Activated CD8-positive, alpha-beta memory T cell treated with anti-CD3 and anti-CD28 coated beads for 4 hours (primary cell): ENCODE measurements at places on chromosomes 2 and 18.

DNA sequence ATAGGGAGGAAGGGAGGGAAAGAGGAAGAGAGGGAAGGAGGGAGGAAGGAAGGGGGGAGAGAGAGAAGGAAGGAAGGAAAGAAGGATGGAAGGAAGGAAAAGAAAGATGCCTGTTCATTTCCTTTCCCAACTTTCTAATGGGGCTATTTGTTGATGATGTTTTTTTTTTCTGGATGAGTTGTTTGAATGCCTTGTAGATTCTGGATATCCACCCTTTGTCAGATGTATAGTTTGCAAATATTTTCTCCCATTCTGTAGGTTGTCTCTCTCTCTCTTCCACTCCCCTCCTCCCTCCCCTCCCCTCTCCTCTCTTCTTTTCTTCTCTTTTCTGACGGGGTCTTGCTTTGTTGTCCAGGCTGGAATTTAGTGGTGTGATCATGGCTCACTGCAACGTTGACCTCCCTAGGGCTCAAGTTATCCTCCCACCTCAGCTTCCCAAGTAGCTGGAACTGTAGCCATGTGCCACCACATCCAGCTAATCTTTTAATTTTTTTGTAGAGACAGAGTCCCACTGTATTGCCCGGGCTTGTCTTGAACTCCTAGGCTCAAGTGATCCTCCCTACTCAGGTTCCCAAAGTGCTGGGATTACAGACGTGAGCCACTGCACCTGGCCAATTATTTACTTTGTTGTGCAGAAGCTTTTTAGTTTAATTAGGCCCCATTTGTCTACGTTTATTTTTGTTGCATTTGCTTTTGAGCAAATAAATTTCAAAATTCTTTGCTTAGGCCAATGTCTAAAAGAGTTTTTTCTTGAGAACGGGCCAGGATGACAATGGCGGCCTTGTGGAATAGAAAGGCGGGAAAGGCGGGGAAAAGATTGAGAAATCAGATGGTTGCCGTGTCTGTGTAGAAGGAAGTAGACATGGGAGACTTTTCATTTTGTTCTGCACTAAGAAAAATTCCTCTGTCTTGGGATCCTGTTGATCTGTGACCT is 57.3 kb upstream of the FAM117B start:
- no peak for DNase-seq

- DNase-seq = no peak
Measured at GRCh38 chr2:102803041-102803896, 41.4 kb downstream of the TMEM182 start.

DNA sequence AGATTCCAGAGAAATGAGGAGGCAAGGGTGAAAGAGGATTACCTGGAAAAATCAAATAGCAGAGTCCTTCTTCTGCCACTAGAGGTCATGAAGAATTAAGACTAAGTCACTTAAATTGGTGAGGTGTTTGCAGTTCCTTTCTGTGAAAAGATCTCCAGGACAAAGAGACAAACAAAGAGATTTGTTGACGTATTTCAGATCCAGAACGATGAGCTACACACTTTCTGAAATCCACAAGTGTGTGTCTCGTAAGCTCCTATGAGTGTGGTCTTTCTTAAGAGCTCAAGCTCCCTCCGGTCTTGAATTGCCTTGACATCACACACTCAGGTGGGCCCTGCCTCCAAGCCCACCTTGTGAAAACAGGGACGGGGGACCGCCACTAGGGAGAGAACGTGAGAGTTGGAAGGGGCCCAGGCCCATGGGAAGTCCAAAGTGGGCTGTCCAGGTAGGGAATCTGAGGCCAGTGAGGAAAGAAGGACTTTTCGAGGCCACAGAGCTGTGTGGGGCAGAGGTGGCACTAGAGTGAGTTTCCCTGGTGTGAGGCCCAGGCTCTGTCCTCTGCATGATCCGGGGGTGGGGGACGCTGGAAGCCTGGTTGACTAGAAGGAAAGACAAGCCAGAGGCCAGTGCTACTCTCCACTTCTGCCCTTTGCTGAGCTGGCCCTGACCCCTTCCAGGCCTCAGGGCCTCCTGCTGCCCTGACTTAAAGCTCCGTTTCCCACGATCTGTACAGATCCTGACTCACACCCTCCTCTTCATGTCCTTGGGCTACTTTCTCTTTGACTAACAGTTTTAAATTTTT is 168.1 kb upstream of the NCK2 start:
- DNase-seq = no peak

- DNase-seq = no peak
Measured at GRCh38 chr18:73421010-73421409, 553.2 kb upstream of the NETO1 start.

DNA sequence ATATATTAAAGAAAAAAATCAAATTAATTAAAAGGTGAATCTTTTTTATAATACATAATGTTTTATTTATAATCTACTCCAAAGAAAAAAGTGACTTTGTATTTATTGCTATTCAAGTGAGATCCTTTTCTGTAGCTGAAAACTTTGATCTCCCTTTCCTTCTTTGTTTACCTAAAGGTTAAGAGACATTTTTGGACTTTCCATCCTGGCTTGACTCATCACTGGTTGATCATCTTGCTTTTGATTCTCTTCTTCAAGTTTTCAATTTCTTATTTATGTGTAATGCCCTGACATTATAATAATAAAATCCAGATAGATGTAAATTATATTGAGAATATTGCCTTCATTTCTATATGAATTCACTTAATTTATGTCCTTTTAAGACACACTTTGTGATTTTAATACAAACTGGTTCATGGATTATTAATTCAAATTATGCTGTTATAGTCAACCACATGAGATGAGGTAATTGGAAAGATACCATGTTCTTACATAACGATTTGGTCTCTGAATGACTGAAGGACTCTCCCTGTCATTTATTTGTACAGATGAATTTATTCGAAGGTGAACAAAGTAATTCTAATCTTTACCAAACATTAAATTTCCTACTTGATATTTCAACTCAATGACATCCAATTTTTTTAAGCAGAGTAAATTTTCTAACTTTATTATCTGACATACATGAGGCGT is 184.4 kb downstream of the TGIF1 start:
- no peak for DNase-seq

- no peak for DNase-seq
Measured at GRCh38 chr2:71599646-71600236, 146.4 kb downstream of the DYSF start.

GRCh38 chr2:45156605-45157004 is 147.4 kb upstream of the SIX2 start:
- DNase-seq = no peak

GRCh38 chr2:30208453-30208852 is 22.9 kb upstream of the LBH start:
- DNase-seq = no peak

- no peak for DNase-seq
Measured at GRCh38 chr2:46657042-46657504, 177.7 kb downstream of the TMEM247 start.

- no peak for DNase-seq
Measured at GRCh38 chr18:55550471-55550870, 37.5 kb downstream of the TCF4 start.

- no peak for DNase-seq
Measured at GRCh38 chr18:35983818-35984217, 11.3 kb downstream of the RMP24 start.

- DNase-seq = no peak
Measured at GRCh38 chr2:46377666-46378560, 80.7 kb downstream of the EPAS1 start.

DNA sequence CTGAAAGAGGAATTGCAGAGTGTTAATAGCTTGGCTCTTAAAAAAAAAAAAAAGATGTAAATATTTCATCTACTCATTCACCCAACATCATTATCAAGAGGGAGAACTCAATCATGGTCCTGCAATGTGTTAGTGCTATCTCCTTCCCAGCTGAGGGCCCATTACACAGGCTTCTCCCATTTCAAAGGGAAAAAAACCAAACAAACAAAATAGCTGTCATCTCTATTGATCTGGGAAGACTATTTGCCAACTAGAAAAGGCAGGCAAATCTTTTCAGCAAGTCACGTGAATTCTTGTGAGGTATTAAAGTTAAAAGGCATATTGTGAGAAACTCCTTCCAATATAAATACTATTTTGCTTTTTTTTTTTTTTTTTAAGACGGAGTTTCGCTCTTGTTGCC is 194.3 kb downstream of the MYO1B start:
- DNase-seq = no peak

GRCh38 chr2:159760326-159760725 is 37.7 kb downstream of the CD302 start:
- no peak for DNase-seq

- no peak for DNase-seq
Measured at GRCh38 chr18:9949861-9950260, 36.0 kb downstream of the VAPA start.

- DNase-seq = no peak
Measured at GRCh38 chr18:67402543-67402942, 114.0 kb downstream of the DSEL start.

GRCh38 chr2:238302087-238302486 is 13.7 kb upstream of the PER2 start:
- no peak for DNase-seq

DNA sequence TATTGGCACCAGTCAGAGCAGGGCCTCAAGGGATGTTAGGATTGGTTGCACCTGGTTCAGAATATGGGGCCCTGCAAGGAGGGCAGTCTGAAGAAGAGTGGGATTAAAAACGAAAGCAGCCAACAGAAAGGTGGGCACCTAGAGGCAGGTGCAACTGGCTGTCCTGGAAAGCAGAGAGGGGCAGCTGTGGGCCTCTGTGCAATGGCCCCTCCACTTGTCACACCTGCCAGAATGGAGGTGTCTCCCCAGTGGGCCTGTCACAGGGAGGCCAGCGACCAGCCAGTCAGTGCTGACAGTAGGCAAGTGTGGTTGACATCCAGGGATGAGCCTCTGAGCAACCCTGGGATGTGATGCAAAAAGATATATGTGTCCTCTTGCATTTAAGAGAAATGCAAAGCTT is 37.7 kb downstream of the INPP4A start:
- DNase-seq = no peak

GRCh38 chr2:96164459-96165184 is 19.4 kb upstream of the DUSP2 start:
- no peak for DNase-seq

GRCh38 chr2:207768866-207769596 is 675 bp downstream of the FZD5 start:
- no peak for DNase-seq

GRCh38 chr2:105381101-105381668 is 17.7 kb downstream of the FHL2 start:
- DNase-seq = no peak

GRCh38 chr2:187994464-187995331 is 297.0 kb upstream of the GULP1 start:
- DNase-seq = no peak

DNA sequence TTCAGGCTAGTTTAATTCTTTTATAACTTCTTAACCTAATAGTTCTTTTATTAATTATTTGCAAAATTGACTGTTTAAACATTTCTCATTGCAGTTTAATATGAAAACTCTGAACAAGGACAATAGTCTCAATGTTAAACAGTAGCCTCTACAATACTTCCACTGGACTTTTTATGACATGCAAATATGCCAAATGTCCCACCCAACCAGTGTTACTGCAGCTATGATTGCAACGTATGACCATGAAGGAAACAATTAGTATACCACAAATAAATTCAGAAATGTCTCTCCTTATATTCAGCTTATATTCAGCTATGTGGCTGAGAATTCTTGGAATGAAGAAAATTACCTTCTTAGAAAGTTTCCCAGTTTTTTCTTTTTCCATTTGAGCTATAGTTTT is 688.6 kb downstream of the DCC start:
- no peak for DNase-seq

DNA sequence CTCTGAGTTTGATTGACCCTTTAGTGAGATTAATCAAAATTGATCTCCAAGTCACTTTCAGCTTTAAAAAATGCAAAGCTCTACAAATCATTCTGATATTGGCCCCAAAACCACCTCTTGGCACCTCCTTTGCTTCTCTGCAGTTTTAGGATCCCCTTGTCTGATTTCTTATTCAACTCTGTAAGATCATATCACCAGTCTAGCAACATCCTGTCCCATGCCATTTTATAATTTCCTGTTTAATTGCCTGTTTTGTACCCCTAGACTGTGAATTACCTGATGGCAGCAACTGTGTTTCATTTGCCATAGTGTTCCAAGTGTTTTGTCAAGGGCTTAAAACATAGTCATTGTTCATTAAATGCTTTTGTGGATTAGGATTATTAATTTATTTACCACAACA is 406.3 kb upstream of the TRIB2 start:
- DNase-seq = no peak

DNA sequence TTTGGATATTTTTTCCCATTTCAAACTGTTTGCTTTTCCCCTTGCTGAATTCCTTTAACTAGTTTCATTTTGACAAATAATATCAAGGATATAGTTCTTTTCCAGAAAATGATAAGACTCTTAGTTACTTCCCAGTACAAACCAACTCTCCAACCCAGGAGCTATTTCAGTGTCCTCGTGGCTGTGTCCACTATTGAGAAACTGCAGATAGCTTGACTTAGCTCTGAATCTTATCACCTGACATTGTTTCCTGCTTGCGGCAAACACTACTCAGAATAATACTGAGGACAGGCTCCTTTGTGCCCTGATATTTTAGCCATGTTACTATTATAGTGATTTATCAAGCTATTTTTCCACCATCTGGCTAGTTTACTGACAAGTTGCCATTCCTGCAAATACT is 74.6 kb downstream of the KLF7 start:
- no peak for DNase-seq

GRCh38 chr18:27860701-27861107 is 316.2 kb downstream of the CDH2 start:
- no peak for DNase-seq

DNA sequence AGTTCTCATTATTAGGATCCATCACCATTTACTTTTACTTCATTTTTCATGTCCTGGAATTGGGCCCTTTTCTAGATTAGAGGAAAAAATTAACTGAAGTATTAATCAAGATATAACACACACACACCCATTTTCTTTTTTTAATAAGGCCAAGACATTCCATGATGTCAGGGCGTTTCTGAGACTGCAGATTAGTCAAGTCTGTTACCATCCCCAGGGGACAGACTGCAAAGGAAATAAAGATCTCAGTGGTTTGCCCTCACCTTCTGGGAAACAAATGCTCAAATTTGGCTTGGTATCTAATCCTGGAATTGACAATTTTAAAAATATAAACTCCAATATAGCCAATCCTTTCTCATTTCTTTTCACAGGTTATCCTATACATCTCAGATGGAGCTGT is 27.4 kb downstream of the RMP24 start:
- DNase-seq = no peak

DNA sequence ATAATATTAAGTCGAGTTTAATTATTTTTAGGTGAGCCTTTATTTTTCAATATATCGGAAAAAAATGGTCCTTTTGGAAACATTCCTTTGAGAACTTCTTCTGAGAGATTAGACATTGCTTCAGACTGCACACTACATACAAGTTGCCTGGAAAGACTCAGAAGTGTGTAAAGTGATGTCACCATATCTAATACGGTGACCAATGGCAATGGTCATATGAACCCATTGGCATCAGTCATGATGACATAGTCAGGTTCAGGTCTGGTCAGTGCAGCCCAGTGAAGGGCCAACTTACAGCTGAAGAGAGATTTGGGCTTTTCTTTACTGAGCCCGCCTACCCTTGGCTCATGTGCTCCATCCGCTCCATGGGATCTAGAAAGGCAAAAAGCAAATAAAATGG is 283.5 kb upstream of the EPAS1 start:
- DNase-seq = no peak

- DNase-seq = no peak
Measured at GRCh38 chr18:69538849-69539248, 138.2 kb downstream of the DOK6 start.
